Bronchial smooth muscle cell (primary cell): ENCODE measurements at places on chromosomes 12 and 14. TPM values are rescaled to one million over a fixed set of nuclear protein-coding genes. Genes with fewer than 3 reads are reported as not detected.

Gene SPIC
- total RNA-seq = not detected in 2 replicates

Gene AMN
- total RNA-seq = under 0.01 and 0.09 TPM in 2 replicates

Gene ALG10
- total RNA-seq = 2.2 and 4.3 TPM in 2 replicates

Gene GLTP
- total RNA-seq = 33.3 and 38.6 TPM in 2 replicates

Gene PRICKLE1
- 2.1 and 9.3 TPM in 2 replicates for total RNA-seq

Gene RPGRIP1
- total RNA-seq = 0.16 TPM in 1 of 2 replicates, not detected in the other

Gene HOXC4
- total RNA-seq = 0.16 TPM in 1 of 2 replicates, not detected in the other

Gene OSBPL8
- 72.0 and 114 TPM in 2 replicates for total RNA-seq

Gene NOVA1
- 4.7 and 7.3 TPM in 2 replicates for total RNA-seq

Gene OTOGL
- total RNA-seq = 0.16 and 0.43 TPM in 2 replicates

Gene LIN7A
- 7.6 and 24.0 TPM in 2 replicates for total RNA-seq

Gene LBHD2
- total RNA-seq = not detected in 2 replicates

Gene KRT85
- not detected in 2 replicates for total RNA-seq
